ENCODE measurements at places on chromosomes 7 and 10.

GRCh38 chr10:125012851-125013528, 71.1 kb downstream of the ZRANB1 start:
- no peak for DNase-seq

DNA sequence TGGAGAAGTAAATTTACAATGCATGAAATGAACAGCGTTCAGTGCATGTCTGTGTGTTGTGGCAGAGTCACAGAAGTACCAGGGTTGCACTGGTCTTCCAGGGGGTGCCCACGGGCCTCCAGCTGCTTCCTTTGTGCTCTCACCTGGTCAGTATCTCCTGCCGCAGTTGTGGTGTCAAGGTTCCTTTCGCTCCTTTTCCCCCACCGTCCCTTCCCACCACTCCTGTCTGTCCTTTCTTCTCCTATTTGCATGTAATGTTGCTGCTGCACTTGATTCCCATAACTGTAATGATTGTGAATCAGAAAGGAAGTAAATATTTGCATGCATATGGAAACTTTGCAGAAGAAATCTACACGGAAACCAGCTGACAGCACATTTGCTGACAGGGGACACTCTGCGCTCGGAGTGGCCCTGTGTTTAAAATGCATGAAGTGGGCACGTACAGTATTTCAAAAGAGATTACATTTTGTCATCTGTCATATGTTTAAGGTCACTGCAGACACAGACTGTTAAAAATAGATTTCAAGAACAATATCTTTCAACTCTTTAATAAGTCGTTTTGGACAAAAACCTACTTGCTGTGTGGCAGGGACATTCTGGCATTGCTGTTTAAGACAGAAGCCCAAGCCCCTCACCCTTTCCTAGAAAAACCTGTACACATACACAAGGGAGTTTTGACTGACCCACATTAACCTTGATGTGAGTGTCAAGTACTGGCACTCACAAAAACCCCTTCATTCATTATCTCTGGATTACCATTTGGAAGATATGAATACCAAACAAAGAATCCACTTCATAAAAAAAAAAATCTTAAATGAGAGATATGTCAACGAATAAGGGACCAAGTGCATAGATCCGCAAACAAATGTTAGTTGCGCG, 336.7 kb upstream of the KLF6 start:
- DNase-seq = no peak

- DNase-seq = no peak
These were observed 67.8 kb downstream of the EGFR start for GRCh38 chr7:55086413-55087201.

GRCh38 chr7:158991824-158992621, 135.7 kb downstream of the DYNC2I1 start:
- no peak for DNase-seq

GRCh38 chr7:33792547-33793105, 112.7 kb upstream of the BMPER start:
- no peak for DNase-seq

DNA sequence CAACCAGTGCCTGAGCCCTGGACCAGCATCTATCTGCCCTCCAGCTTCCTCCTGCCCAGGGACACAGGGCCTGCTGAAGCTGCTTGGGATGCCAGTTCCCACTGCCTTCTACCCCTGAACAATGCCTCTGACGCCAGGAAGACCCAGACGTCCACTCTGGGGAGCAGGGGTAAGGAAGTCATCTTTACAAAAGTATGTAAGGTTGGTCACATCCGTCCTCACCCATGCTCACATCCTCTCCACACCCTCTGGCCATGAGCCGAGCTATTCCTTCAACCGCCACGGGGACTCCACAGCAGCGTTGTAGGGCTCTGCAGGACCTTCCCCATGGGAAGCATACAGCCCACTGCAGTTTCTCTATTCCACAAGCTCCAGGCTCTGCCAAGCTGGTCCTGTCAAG, 58.5 kb downstream of the CLRN3 start:
- DNase-seq = no peak
